ENCODE measurements at places on chromosomes 16 and 17.
A peak's percentile ranks its signal among the peaks of the same experiment; 100 is the strongest.

GRCh38 chr17:29138184-29138955 lies 41.8 kb downstream of the MYO18A start:
- peak; percentile 65 for DNase-seq

- peak; percentile 55 for DNase-seq
Measured at GRCh38 chr17:74972107-74972972, at the start of gene HID1. Gene HID1, minus strand, starts transcription at chr17:74972759. Its CDS starts 103 bp downstream, at chr17:74972656.

GRCh38 chr16:71262391-71262790 lies 26.8 kb downstream of the CMTR2 start:
- no peak for DNase-seq

GRCh38 chr17:72591289-72592241 lies 470.7 kb downstream of the SOX9 start:
- DNase-seq = no peak

- no peak for DNase-seq
Measured at GRCh38 chr16:50151322-50151721, 1.8 kb upstream of the TENT4B start.

All from natural killer cell (primary cell).